ENCODE measurements at places on chromosomes 7 and 10.

DNA sequence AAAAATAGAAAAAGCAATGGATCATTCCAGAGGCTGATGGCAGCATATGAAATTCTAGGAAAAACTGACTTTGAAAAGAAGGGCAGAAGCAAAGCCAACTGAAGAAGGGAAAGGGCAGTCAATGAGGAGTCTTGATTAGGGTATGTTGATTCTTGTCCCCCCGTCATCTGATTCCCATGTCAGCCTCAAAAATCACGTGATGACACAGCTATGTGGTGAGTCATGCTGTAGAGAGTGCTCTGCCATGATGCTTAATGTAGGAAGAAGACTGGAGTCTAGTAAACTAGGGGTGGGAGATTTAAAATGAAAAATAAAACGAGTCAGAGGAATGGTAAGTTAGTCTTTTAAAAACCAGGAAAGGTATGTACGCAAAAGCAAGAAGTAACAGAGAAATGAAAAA is 3.9 kb upstream of the POU6F2 start:
- no peak for DNase-seq
- H3K36me3 ChIP-seq = no peaks in the 10 kb centered on the region
- H3K4me3 ChIP-seq = no peak overlapping the region
- no peaks in the 10 kb centered on the region for H3K4me1 ChIP-seq

- H3K27ac ChIP-seq = no peak overlapping the region
- no peaks in the 10 kb centered on the region for H3K27me3 ChIP-seq
- H3K36me3 ChIP-seq = no peaks in the 10 kb centered on the region
- no peak overlapping the region for H3K4me3 ChIP-seq
These were observed 55.8 kb downstream of the NEURL1 start for GRCh38 chr10:103549349-103549685.

- H3K36me3 ChIP-seq = no peaks in the 10 kb centered on the region
- no peak overlapping the region for H3K27ac ChIP-seq
- H3K4me3 ChIP-seq = no peak overlapping the region
- DNase-seq = no peak
- no peaks in the 10 kb centered on the region for H3K27me3 ChIP-seq
- no peaks in the 10 kb centered on the region for H3K4me1 ChIP-seq
These were observed 178.0 kb upstream of the MBL2 start for GRCh38 chr10:52950578-52950977.

DNA sequence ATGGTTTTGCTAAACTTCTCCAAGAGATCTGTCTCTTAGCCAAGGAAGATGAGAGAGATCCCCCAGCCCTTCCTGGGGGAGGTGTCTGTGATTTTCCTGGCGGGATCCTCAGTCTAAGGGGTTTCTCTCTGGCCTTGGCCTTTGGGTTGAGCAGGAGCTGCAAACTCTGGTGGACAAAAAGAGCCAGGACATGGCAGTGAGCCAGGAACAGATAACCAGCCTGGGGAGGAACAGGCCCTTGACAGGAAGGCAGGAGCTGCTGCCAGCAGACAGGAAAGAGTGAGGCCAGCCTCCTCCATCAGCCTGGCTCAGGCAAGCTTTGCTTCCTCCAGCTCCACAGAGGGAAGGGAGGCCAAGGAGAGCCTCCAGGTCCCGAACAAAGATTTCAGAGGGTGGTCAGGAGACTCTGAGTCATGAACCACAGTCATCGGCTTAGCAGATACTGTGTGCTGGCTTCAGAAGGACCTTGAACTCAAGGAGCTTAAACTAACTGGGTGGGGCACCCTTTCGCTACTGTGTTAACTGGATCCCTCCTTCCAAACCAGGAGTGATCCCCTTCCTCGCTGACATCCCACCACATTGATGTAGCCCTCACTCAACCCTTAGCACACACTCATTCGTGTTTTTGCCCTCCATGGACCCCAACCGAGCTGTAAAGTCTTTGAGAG is 34.7 kb downstream of the DDIT4 start:
- peak overlapping the region; percentile 77 for H3K27ac ChIP-seq
- H3K4me3 ChIP-seq = no peak overlapping the region
- no peaks in the 10 kb centered on the region for H3K27me3 ChIP-seq
- DNase-seq = peak; percentile 81
- H3K4me1 ChIP-seq = peaks cover 27% of the 10 kb centered on the region
